ENCODE measurements at places on chromosomes 3 and 15.

DNA sequence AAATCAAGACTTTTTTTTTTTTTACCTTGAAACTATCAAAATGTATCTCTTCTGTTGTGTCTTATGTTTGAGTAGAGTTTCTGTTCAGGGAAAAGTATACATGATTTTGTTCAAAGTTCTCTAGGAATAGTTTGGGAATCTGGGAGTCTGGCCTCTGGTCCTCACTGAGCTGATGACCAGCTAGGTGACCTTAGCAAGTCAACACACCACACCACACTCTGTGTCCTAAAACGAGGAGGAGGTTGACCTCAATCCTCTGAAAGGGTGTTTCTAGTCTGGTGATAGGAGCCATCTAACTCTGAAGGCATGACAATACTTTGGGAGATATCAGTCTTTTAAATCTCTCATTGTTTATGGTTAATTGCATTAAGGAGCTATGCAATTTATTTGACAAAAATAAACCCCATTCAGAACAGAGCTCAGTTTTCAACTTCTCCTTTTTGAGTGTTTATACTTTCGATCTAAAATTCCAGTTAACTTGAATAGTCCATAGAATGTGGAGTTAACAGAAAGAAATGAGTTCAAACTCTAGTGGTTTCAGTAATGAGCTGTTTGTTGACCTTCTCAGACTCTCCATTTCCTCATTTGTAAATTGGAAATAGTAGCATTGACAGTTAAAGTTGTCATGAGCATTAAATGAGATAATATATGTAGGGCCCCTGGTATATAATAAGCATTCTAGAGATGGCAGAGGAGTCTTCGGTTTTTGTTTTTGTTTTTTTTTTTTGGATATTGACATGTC, 112.2 kb upstream of the LRRN1 start:
- no peak for DNase-seq

DNA sequence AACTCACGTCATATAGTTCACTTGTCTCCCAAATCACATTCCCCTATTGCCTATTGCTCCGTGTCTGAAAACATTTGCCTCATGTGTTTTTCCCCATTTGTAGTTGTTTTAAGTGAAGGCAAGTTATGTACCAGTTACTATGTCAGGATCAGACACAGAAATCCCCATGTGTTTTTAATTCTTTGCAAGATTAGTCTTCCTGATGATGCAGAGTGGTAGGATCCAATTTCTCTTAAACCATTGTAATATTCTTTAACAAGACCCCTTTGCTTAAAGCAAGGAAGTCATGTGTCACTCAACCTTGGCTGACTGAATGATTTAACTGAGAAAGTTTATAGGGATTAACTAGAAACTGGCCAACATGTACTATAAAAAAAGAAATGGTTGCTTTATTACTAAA, 164.4 kb downstream of the OPA1 start:
- no peak for DNase-seq

DNA sequence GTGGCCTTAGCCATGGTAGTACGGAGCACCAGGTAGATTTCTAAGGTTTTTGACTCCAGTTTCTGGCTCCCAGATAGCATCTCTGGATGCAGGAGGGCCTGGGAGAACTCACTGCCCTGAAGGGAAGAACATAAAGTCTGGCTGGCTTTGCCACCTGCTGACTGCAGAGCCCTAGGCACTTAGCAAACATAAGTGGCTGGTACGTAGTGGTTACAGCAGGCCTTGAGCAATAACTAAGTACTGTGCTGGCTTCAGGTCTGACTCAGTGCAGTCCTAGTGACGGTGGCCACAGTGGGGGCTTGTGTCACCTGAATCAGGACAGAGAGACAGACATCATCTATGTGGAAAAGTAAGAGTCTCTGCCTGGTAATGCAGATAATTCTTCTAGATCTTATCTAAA, 871.1 kb downstream of the PDCD6IP start:
- DNase-seq: no peak

DNA sequence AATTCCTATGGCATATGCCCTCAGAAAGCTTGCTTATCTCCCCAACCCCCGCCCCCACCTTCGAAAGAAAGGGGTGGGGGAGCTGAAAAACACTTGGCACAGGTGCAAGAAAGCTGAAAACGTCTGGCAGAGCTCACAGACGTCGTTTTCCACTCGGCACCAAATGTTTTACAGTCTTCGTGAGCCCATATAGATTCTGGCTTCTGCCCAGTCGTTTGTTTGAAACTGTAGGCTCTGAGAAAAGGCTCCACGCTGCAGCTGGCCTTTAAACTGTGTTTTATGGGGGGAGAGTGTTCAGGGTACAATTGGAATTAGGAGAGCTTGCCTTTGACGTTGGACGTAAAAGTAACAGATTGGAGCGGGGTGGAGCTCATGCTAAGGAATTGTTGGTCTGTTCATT, 130.3 kb downstream of the MDFIC2 start:
- DNase-seq: no peak

GRCh38 chr15:90400005-90400758, 12.1 kb downstream of the IQGAP1 start:
- no peak for DNase-seq

DNA sequence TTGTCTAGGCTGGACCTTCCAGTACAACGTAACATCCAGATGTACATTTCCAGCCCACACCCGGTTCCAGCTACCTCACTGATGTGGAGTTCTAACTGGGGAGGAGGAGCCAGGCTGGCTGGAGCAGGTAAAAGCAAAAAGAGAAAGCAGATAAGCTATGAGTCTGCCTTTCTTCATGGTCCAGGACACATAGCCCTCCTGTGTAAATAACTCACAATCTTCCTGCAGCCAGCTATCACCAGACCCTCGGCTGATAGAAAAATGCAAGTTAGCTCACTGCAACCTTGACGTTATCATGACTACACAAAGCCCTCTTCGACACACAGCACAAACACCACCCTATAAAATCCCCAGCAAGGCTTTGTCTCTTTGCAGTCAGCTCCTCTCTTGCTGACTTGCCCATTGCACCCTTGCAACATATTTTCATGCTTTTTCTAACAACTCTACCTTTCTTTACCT, 20.5 kb upstream of the ELP6 start:
- no peak for DNase-seq

GRCh38 chr3:40715551-40715950, 190.8 kb downstream of the ZNF621 start:
- DNase-seq: no peak

DNA sequence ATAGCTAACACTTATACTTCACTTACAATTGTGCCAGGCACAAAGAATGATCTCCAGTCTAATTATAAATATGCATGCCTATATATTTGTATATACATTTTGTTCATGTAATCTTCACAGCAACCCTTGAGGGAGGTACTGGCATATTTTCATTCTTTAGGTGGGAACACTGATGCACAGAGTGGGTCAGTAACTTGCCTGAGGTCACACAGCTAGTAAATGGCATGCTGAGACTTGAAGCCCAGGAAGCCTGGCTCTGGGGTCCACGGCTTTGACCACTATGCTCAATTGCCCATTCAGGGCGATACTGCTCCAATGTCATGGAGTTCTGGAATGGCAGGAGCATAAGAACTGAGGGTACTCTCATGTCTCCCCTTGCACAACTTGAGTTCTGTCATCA, 139.8 kb downstream of the SHQ1 start:
- DNase-seq: no peak

DNA sequence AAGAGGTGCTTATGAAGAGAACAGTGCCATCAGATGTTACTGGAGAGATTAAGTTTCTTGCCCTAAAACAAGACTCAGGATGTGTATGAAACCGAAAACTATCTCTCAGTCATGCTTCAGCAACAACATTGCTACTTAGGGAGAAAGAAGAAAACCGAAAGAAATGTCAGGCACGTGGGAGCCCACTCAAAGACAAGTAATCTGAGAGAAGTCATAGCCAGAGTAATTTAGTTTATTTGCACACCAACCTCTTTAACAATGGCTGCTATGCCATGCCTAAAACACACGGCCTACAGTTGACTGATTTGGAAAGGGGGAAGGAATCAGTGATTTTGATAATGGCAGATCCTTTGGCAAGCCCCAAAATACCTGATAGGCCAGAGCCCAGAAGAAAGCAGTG, 162.9 kb downstream of the TIGIT start:
- DNase-seq: no peak

DNA sequence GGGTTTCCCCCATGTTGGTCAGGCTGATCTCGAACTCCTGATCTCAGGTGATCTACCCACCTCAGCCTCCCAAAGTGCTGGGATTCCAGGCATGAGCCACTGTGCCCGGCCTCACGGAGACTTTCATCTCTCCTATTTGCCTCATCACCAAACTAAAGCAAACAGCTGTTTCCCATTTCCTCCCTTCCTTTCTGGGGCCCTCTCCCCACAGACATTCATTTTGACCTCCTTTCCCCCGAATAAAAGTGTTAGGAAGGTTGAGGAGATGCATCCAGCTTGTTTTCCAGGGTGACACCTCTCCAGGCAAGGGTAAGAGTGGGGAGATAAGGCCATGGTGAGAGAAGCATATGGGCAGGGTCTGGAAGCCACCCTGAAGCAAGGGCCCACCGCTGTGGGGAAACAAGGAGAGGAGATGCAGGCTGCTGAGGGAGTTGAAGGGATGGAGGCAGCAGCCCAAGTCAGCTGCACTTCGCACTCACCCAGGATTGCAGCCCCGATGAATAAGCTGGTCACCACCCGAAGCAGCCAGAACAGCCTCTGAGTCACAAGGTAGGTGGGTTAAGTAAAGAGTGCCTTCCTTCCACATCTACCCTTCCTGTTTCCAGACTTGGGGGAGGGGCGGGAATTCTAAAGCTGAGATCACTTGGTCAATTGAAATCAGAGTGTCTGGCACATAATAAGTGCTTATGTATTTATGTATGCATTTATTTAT, 7.7 kb downstream of the DUOXA2 start:
- DNase-seq: no peak

DNA sequence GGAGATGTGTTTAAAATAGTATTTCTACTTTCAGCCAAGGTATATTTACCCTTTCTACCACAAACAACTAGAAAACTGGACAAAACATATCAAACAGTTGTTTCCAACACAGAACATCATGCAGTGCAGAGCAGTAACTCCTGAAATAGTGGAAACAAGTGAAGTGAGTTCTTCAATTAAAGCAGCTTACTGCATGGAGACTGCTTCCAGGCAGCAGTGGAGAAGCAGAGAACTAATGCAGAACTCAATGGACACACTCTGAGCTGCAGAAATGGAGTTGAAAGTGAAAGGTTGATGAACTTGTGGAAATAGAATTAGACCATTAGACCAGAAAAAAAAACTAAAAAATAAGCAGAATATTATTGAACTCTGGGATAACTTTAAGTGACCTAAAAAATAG, 478.9 kb downstream of the CNTN6 start:
- DNase-seq: no peak

- no peak for DNase-seq
Measured at GRCh38 chr15:47213883-47214282, 503.4 kb upstream of the SEMA6D start.

DNA sequence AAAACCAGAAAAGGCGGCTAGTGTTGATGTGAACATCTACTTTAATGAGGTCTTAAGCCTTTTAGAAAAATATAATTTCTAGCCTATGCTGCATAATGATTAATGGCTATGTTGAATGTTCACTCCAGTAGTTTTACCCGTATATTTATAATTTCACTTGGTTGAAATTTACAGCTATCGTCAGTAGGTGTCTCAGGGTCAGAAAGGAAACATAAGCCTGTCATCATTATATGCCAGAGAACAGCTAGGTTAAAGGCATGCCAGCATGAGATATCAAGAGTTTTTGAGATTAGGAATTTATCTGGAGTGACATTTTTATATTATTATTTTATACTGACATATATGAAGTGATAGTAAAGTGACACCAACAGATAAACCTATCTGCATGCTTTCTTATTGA, 904.1 kb downstream of the OTOL1 start:
- no peak for DNase-seq

GRCh38 chr3:170414202-170414663, 4.4 kb upstream of the CLDN11 start:
- DNase-seq: no peak

GRCh38 chr15:70114221-70114620, 16.5 kb upstream of the TLE3 start:
- DNase-seq: no peak

GRCh38 chr15:85943791-85944190, 135.9 kb upstream of the AGBL1 start:
- DNase-seq: no peak

- DNase-seq: no peak
Measured at GRCh38 chr3:189688262-189688661, 57.1 kb downstream of the TP63 start.

DNA sequence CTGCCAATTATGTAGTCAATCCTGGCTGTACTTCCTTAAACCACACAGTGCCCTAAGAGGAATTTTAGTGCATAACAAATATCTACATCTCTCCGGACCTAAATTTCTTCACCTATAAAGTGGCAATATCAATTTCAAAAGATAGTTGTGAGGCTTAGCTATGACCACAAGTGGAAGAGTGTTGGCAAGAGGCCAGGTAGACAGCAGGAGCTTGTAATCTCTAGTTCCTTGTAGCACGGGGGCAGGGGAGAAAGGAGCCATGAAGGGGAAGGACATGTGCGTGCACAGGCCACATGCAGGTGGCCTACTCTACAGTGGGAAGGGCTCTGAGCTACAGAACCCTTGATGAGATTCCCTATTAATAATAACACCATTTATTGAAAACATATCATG, 269.7 kb downstream of the ABHD5 start:
- DNase-seq: no peak

- no peak for DNase-seq
Measured at GRCh38 chr3:64088408-64089205, 65.3 kb upstream of the PSMD6 start.

GRCh38 chr3:78360849-78361248, 1321.0 kb downstream of the ROBO2 start:
- DNase-seq: no peak

DNA sequence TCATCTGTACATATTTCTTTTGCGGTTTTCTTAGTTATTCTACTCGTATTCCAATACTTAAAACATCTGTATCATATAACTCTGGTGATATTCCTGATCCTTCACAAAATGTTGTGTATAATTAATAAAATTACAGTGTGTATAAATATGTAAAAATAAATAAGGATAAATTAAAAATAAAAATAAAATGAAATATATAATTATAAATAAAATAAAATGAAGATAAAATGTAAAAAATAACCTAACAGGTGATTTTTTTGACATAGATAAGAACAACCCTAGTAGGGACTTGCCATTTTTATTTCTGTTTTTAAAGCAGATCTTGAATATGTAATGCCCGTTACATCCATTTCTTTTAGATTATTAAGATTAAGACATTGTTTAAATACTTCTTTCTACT, 25.6 kb downstream of the IL1RAP start:
- no peak for DNase-seq

DNA sequence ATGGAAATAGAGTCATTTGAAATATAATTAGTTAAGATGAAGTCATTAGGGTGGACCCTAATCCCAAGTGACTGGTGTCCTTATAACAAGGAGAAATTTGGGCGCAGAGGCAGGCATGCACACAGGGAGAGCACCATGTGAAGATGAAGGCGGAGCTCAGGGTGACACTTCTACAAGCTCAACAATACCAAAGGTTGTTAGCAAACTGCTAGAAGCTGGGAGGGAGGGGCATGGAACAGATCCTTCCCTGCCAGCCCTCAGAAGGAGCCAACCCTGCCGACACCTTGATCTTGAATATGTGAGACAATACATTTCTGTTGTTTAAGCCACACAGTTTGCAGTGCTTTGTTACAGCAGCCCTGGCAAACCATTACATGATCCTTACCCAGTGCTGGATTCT, 57.8 kb downstream of the CCNL1 start:
- no peak for DNase-seq

- no peak for DNase-seq
Measured at GRCh38 chr3:108234387-108234957, 12.2 kb upstream of the IFT57 start.

Measured in stimulated activated CD4-positive, alpha-beta T cell treated with anti-CD3 and anti-CD28 coated beads, Interleukin-15, amount 100 ng/mL, for 1 hour (primary cell).